ENCODE measurements at places on chromosomes 2 and 18.

DNA sequence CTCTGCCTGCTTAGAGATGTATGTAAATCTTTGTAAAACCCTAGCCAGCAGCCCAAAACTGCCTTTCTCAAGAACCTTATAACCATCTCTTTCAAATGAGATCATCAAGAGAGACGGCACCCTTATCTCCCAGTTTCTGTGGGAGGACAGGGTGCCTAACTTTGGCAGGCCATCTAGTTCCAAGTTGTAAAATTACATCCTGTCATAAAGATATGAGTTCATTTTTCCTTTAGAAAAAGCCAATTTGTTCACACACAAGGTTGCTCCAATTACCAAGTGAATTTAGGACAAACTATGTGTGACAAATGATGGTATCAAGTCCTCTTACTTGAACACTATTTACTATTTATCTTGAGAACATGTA is 65.3 kb downstream of the MEMO1 start:
- DNase-seq: no peak

DNA sequence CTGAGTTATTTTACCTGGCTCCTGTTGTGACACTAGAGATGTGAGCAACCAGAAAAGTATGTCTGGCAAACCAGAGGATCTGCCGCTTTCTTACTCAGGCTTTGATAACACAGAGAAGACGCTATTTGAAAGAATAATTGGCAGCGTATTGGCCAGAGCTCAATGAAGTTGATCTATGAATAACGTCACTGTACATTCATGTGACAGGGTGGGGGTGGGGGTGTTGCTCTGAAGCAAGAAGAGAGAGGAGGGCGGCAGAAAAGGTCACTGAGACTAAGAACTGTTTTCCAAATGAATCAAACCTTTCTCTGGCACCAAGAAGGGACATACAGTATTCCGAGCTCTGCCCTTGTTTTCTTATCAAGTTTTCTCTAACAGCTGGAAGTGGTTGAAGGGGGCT is 1.7 kb upstream of the ONECUT2 start:
- DNase-seq: no peak

- DNase-seq: peak; percentile 72
Measured at GRCh38 chr18:35376742-35377695, at the start of gene ZNF396. TSS of gene ZNF396 (minus strand) at chr18:35377337. CDS start at chr18:35374292, 3,045 bp downstream.

DNA sequence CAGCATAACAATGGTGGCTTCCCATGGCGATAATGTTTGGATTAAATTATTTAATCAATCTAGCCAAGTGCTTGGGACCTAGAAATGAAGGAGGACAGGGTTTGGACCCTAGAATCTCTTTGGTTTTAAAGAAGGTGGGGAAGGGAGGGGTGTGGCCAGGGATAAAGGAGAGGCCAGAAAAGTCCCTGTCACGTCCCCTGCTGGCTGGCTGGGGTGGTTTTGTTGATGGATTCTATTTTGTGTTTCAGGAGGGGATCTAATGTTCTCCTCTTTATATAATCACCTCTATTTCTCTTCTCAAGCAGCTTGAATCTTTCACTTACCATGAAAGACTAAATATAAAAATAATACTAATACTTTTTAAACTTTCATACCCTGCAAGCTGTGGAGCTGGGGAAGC is 52.6 kb upstream of the GALR1 start:
- DNase-seq: no peak

DNA sequence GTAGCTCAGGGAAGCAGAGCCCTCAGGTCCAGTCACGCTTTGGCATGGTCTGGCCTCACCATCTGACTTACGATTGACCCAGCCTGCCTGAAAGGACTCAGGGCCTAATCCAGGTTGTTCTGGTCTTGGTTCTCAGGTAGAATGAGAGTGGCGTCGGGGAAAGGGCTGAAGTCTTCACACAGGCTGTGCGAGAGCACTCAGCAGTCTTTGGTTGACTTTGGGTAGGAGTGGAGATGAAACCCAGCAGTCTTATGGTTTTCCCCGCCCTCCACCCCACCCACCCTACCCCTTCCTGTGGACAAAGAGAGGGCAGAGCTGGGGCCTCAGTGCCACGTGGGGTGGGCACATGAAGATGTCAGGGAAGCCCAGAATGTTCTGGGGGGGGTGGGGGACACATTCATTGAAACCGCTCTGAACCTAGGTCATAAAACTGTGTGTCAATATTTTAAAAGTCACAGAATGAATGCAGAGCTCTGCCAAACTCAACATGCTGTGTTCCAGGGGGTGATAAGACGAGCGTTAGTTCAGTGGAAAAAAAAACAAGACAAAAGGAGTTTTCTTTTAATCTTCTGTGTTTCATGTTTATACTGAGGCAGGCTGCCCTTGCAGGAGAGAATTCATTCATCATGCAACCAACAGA is 58.6 kb upstream of the ALPP start:
- DNase-seq: no peak

DNA sequence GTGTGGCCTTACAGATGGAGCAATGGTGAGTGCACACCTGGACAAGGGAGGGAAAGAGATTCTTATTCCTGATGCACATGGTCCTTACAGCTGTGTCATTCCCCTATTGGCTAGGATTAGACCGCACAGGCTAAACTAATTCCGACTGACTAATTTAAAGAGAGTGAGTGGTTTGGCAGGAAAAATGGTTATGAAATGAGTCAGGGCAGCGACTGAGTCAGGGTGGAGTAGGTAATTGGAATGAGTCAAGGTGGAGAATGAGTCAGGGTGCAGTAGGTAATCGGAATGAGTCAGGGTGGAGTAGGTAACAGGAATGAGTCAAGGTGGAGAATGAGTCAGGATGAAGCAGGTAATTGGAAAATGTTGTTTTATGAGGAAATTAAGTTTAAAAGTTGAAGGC is 1353.7 kb upstream of the LRRTM1 start:
- DNase-seq: no peak

GRCh38 chr18:44258086-44258485 is 422.6 kb upstream of the SETBP1 start:
- no peak for DNase-seq

DNA sequence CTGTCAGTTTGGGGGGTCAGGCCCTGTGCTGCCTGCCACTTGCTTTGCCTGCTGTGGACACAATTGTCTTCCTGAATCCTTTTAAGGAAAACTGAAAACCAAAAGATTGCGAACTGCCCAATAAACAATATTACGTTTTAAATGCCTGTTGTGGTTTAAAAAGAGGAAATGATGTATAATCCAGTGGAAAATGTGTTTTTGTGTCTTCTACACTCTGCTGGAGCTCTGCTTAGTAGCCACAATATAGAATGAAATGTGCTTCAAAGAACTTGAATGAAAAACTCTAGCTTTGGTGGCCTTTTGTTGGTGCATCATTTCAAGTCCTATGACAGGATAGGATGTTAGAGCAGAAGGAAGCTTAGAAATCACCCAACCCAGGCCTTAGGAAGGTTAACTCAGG is 23.2 kb upstream of the CABYR start:
- DNase-seq: no peak

DNA sequence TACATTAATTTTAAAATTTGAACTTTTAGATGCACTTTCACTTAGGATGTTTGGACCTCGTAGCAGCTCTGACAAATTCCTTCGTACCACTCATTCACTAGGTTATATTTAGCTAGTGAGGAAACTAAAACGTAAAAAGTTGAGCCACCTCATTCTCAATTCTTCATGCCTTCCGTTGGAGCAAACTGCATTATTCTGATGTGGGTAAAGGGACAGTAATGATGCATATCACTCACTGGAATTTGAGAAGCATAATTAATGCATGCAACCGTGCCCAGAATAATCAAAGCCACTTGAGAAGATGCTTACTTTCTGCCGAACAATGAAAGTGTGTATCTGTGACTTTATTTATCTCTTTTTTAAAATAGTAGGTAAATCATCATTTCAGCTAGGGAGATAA is 2.2 kb downstream of the CNOT9 start:
- no peak for DNase-seq

DNA sequence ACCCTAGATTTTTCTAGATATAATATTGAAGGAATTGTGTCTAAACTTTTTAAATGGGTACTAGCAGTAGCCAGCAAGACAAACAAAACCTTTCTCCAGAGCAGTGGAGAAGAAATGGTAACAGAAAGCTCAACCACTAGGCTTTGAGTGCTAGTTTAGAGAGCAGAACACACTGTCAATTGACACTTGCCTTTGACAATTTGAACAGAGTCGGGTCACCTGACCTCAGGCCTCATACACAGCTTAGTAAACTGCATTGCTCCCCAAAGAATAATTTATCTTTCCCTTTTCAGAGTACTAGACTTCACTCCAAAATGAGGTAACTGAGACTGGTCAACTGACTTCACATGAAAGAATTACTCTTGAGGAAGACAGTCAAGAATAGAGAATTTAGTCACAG is 48.6 kb downstream of the FIGN start:
- no peak for DNase-seq

GRCh38 chr2:86225581-86225980 is 26.3 kb downstream of the MRPL35 start:
- DNase-seq: peak; percentile 41

- no peak for DNase-seq
Measured at GRCh38 chr2:105865222-105865913, 120.7 kb downstream of the NCK2 start.

DNA sequence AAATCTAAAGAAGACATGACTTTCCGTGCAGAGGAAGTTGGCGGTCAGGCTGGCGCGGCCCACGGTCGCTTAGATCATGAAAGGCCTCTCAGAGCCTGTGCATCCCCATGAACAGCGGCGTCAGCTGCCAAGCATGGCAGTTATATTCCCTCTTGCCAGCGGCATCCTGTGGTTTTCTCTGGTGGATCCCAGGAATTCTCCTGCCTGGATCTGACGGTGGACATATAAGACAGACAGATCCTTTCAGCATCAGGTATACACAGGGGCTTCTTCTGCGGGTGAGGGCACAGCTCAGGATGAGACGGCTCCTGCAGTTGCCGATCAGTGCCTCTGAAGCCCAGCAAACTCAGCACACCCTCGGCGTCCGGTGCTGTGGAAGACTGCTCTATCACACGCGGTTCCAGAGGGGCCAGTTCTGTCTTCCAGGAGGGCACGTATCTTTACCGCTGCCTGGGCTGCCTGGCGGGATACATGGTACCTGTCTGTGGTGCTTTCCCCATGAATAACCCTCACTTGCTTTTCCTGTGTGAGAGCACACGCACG is 157.8 kb downstream of the LDLRAD4 start:
- peak; percentile 65 for DNase-seq

GRCh38 chr2:45218931-45219339 is 209.7 kb upstream of the SIX2 start:
- no peak for DNase-seq

GRCh38 chr18:77472509-77472908 is 222.9 kb downstream of the GALR1 start:
- DNase-seq: no peak

DNA sequence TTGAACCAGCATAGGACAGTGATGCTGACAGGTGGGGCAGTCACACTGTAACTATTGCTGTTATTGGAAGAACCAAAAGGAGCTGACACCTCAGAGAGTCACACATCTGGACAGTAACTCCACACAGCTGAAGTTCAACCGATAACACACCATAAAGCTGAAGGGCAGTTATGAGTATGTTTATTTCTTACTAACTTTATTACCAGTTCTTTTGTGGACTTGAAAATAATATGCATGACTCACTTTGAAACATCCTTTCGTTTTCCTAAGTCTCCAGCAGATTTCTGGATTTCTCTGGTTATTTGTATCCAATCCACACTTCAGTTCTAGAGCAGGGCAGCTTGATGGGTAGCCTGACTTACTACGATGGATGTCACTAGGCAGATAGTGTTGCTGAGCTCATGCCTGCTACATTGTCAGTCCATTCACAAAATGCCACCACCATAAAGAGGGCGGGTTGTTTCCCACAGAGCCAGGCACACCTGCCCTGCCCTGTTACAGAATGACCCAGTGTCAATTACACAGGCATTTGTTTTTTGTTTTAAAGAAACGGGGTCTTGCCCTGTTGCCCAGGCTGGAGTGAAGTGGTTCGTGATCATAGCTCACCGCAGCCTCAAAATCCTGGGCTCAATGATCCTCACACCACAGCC is 8.4 kb upstream of the AGBL5 start:
- no peak for DNase-seq

- peak; percentile 3 for DNase-seq
Measured at GRCh38 chr2:85998071-85998991, 107.4 kb downstream of the POLR1A start.

GRCh38 chr2:71129114-71129901 is 721 bp downstream of the MCEE start:
- no peak for DNase-seq

- DNase-seq: no peak
Measured at GRCh38 chr2:43332653-43333052, 106.2 kb upstream of the ZFP36L2 start.

GRCh38 chr2:8153258-8153718 is 528.6 kb upstream of the ID2 start:
- no peak for DNase-seq

GRCh38 chr2:171402906-171403580 is 30.7 kb downstream of the METTL8 start:
- DNase-seq: no peak

DNA sequence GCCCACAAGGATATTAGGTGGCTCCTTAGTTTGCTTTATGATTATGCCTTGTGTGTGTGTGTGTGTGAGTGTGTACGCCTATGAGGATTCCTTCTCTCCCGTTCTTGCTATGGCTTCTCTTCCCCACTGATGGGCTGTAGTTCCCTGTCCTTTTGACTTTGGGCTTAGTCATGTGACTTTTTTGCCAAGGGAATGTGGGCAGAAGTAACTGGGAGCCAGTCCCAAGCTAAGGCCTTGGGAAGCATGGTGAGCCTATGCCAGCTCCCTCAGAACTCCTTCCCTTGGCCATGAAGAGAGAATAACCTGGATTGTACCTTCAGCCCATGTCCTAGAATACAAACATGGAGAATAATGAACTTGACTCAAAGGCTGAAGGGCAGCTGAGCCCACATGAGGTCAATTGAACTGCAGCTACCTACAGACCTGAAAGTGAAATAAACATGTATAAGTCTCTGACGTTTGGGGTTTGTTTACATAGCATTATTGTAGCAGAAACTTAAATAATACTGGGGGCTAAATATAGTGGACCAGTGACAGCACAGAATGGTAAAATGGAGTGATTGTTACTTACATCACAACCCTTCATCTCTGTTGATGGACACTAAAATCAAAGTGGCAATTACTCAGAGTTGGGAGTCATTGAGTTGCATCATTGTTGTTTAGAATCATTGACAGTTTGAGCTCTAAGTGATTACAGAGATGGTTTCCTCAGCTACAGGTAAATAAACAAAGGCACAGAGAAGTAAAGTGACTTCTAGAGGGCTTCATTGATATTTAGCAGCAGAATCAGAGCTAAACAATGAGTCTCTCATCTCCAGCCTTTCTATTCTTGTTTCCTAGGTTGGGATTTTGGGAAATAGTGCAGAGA is 15.3 kb upstream of the IL36G start:
- DNase-seq: no peak

GRCh38 chr2:121155502-121156056 is 129.4 kb downstream of the TFCP2L1 start:
- no peak for DNase-seq

All from CD4-positive, alpha-beta T cell treated with Interleukin-10 for 1 hour (primary cell).